ENCODE measurements at places on chromosomes 3 and 15.

GRCh38 chr3:90092994-90093393, 985.6 kb downstream of the EPHA3 start:
- DNase-seq, result no peak

- DNase-seq, result no peak
Observed at GRCh38 chr3:49713336-49714105, 6.0 kb downstream of the AMIGO3 start.

DNA sequence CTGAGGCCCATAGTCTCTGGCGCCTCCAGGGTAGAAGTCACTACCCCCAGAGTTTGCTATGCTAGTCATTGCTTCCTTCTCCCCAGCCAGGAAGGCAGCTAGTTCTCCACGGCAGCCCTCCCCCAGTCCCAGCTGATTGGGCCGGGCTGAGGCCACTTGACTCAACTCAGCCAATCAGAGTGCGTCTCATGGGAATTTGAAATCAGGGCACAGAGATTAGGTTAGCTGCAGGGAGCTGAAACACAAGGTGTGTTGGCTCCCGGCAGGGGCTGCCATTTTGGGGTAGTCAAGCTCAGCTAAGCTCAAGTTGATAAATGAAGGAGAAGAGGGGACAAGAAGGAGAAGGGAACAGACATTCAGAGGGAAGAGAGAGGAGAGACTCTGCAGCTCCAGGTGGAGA, 32.8 kb downstream of the LINGO1 start:
- no peak for DNase-seq

- DNase-seq, result no peak
Observed at GRCh38 chr3:129365296-129366136, 62.9 kb downstream of the EFCAB12 start.

GRCh38 chr3:118108769-118109168, 925.9 kb downstream of the IGSF11 start:
- no peak for DNase-seq

- DNase-seq, result no peak
Observed at GRCh38 chr3:158763421-158763820, 31.2 kb upstream of the RARRES1 start.

- no peak for DNase-seq
Observed at GRCh38 chr3:10833855-10834414, 17.9 kb downstream of the SLC6A11 start.

DNA sequence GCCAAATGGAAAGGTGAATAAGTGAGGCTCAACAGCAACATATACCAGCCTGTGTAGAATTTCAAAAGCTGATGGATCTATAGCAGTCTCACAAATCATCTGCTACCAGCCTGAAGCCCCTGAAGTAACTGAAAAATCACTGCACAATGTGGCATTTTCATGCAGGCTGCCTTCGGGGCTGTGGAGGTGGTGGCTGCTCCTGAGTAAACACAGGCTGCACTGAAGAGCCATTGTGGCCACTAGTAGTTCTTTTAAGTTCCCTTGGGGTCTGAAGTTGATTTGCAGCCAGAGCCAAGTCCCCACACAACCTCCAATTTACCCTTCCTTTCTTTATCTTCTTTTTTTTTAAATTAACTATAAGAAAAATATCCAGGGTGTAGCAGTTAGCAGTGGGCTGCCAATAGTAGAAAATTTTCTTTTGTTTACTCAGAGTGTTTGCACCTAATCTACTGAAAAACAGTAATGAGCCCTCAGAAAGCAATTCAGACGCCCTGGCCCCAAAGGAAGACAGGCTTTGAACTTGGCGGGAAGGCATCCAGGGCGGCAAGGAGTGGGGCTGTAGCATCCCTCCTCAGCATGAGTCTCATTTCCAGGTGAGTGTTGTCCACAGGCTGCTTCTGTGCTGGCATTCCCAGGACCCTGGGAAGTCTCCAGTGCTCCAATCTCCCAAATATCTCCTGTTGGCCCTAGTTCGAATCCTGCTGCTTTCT, 13.3 kb upstream of the SUSD5 start:
- DNase-seq, result no peak

GRCh38 chr3:100163787-100164186, 49.5 kb upstream of the FILIP1L start:
- DNase-seq, result peak; percentile 81

DNA sequence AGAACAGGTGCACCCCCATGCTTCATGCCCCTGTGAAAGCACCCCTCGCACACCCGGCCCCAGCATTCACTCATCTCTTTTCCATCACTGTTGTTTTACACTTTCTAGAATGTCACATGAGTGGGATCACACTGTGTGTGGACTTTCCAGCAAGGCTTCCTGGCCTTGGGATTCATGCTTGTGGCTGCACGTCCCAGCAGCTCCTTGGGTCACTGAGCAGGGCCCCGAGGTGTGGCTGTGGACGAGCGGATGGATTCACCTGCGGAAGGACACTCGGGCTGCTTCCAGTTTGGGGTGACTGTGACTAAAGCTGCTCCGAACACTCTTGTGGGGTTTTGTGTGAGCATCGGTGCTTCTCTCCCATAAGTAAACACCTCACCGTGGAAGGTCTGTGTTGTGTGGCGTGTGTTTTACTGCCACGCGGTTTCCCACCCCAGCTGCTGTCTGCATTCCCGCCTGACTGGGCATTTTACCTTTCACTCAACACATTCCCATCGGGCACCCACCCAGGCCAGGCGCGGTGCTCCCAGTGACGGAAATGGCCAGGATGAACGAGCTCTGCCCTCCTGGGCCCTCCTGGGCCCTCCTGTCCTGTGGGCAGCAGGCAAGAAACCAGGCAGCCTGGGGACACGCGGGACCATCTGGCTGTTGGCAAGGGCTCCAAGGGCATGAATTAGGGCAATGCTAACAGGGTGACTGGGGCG, 41.4 kb downstream of the DNAJB8 start:
- no peak for DNase-seq

DNA sequence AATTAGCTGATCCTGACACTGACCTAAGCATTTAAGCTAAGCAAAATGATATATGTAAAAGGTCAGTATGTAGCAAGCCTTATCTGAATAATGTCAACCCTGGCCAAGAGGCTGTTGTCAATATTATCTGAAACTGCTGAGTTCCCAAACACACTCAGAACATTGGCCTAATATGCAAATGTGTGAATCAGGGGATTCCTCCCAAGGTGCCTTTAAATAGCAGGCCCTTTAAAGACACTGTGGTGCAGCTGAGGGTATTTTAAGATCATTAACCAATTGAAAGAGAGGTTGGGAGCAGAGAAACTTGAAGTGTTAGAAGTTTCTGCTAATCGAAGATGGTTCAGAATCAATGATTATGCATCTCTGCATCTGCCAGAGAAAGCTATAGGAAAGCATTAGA, 207.0 kb downstream of the NTRK3 start:
- DNase-seq, result no peak

GRCh38 chr15:69081310-69082004, 67.0 kb downstream of the NOX5 start:
- DNase-seq, result no peak

GRCh38 chr3:119826711-119827608, 45.1 kb downstream of the NR1I2 start:
- DNase-seq, result no peak

GRCh38 chr3:49020330-49021212, 1.4 kb upstream of the NDUFAF3 start:
- no peak for DNase-seq

GRCh38 chr3:82556113-82556512, 794.7 kb upstream of the GBE1 start:
- DNase-seq, result no peak

- no peak for DNase-seq
Observed at GRCh38 chr3:32882603-32883025, 64.8 kb downstream of the TRIM71 start.

DNA sequence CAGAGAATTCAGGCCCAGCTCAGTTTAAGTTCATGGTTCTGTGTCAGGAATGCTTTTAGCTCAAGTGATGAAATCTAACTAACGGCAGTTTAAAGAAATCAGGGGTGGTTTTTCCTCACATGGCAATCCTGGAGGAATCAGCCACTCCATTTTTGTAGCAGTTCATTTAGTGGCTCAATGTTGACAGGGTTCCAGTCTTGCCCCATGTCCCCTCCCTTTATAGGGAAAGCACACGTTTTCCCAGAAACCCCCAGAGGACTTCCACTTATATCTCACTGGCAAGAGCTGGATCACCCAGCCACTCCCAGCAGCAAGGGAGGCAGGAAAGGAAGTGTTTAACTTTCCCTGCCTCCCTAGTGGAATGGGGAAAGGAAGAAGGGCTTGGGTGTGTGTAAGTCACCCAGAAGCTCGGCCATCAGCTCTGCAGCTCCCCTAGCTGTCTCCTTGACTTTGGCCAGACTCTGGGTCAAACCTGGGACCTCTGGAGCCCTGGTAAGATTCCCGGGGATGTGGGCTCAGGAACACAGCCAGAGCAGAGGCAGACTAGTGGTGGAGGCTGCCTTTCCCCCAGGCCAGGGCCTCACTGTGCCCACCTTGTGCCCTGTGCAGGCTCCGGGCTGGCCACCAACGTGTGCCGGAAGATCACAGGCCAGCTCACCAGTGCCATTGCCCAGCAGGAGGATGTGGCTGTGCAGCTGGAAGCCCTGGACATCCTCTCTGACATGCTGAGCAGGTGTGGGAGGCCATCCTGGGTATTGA, 11.3 kb downstream of the CAND2 start:
- DNase-seq, result no peak

GRCh38 chr15:85689729-85690128, 105.0 kb downstream of the KLHL25 start:
- DNase-seq, result no peak

DNA sequence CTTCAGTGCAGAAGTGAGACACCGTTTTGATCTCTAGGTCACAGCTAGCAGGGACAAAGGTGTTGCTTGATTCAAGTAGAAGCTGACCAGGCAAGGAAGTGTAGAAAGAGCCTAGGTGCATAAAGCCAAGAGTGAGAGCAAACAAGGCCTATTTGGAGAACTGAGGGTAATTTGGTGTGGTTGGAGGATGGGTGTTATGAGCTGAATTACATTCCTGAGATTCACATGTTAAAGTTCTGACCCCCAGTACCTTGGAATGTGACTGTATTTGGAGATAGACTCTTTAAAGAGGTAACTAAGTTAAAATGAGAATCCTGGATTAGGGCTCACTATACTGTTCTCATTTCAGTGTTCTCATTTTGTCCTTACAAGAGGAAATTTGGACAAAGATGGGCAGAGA, 191.3 kb downstream of the ZMAT3 start:
- DNase-seq, result no peak

DNA sequence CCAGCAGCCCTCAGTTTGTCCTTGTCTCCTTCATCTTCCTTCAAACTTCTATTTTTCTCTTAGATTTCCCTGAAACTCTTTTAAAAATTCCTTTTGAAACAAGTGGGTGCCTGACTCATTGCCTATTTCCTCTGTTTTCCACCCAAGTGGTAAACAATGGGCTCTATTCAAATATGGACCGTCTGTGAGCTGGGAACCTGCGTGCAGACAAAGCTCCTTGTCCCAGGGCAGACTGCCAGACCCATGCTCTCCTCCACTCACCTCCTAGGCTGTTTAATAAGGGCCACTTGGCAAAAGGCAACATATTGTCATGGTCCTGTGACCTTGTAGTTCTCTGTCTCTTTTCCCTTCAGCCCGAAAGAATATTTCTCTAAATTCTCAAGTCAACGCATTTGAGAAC, 332.7 kb upstream of the THBS1 start:
- no peak for DNase-seq

- DNase-seq, result no peak
Observed at GRCh38 chr15:67002368-67002767, 63.0 kb upstream of the SMAD3 start.

DNA sequence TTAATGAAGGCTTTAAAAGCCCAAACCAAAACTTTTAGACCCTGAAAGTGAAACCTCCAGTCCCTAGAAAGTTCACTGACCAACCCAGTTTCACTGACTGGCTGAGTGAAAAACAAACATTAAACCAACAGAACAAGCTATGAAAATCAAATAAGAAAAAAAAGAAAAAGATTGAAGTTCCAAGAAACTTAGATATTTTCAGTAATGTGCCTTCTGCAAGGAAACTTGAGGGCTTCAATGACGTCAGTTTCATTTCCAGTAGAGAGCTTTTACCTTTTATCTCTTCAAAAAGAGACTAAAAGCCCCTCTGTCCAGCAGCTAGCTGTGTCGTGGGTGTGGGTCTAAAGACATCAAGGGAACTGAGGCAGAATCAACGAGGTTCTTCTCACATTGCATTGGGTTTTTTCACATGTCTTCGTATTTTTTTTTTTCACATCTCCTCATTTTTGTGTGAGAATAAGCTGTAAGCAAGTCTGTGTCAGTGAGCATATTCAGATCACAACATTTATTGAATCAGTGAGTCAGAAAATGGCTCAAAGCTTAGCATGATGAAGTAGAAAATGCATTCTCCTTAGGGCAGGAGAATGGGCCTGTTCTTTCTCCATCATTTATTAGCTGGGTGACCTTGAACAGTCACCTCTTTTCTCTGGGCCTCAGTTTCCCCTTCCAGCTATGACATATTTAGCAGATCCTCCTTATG, 54.8 kb upstream of the BCL6 start:
- DNase-seq, result no peak
